A549 treated with CpdA at 1 μM for 4 hours (cell line): ENCODE measurements at places on chromosomes 1 and 21. TPM values are rescaled to one million over a fixed set of nuclear protein-coding genes. Genes with fewer than 3 reads are reported as not detected.

Gene BTF3L4
- total RNA-seq, result 29.4 to 45.1 TPM (median 31.8 TPM) in 5 replicates

Gene FLG2
- total RNA-seq, result not detected in 5 replicates

Gene MAP10
- total RNA-seq, result 0.75 to 1.1 TPM (median 1.0 TPM) in 5 replicates

Gene EFCAB7
- 2.3 to 4.0 TPM (median 3.4 TPM) in 5 replicates for total RNA-seq

Gene CHODL
- total RNA-seq, result not detected in 5 replicates

Gene AKR7A3
- total RNA-seq, result 0.14 to 0.17 TPM (median 0.16 TPM) in 5 replicates

Gene H6PD
- 3.6 to 6.5 TPM (median 5.2 TPM) in 5 replicates for total RNA-seq

Gene RGS8
- total RNA-seq, result not detected in 5 replicates

Gene OMA1
- total RNA-seq, result 5.7 to 7.5 TPM (median 7.0 TPM) in 5 replicates

Gene TMEM240
- total RNA-seq, result 0.18 to 0.92 TPM (median 0.66 TPM) in 5 replicates

Gene PADI6
- not detected in 5 replicates for total RNA-seq

Gene RNU1-3
- total RNA-seq, result not detected in 5 replicates

Gene MSH4
- total RNA-seq, result 0.01 TPM in 1 of 5 replicates, not detected in the others
